ENCODE measurements at places on chromosomes 5 and 9. TPM values are rescaled to one million over a fixed set of nuclear protein-coding genes. Genes with fewer than 3 reads are reported as not detected.

The TTC23L gene
- total RNA-seq: not detected

The HAPLN1 gene
- total RNA-seq: 1.6 TPM

The GABRA1 gene
- total RNA-seq: not detected

- no peak overlapping the region for H3K4me3 ChIP-seq
- DNase-seq: no peak
- peaks cover 16% of the 10 kb centered on the region for H3K4me1 ChIP-seq
- peaks cover 7% of the 10 kb centered on the region for H3K36me3 ChIP-seq
- no peak overlapping the region for H3K27ac ChIP-seq
These were observed 120.9 kb downstream of the CDC42SE2 start for GRCh38 chr5:131384616-131385214.

GRCh38 chr9:91253488-91253887, 108.2 kb downstream of the AUH start:
- H3K27ac ChIP-seq: no peak overlapping the region
- no peaks in the 10 kb centered on the region for H3K36me3 ChIP-seq
- H3K4me1 ChIP-seq: peaks cover 8% of the 10 kb centered on the region
- H3K4me3 ChIP-seq: no peak overlapping the region
- DNase-seq: no peak

GRCh38 chr5:110027527-110028322, 338.0 kb downstream of the MAN2A1 start:
- H3K36me3 ChIP-seq: no peaks in the 10 kb centered on the region
- H3K27me3 ChIP-seq: no peaks in the 10 kb centered on the region
- DNase-seq: no peak
- peaks cover 7% of the 10 kb centered on the region for H3K4me1 ChIP-seq
- no peak overlapping the region for H3K27ac ChIP-seq

The LMBRD2 gene
- total RNA-seq: 14.9 TPM

The LHX6 gene
- 6.3 TPM for total RNA-seq

- no peaks in the 10 kb centered on the region for H3K27me3 ChIP-seq
- no peak for DNase-seq
- no peak overlapping the region for H3K4me3 ChIP-seq
- no peaks in the 10 kb centered on the region for H3K36me3 ChIP-seq
- H3K4me1 ChIP-seq: no peaks in the 10 kb centered on the region
These were observed 212.2 kb downstream of the MTRR start for GRCh38 chr5:8081179-8081578.
